Osteocyte (in vitro differentiated cells): ENCODE measurements at places on chromosomes 16 and 17. TPM values are rescaled to one million over a fixed set of nuclear protein-coding genes. Genes with fewer than 3 reads are reported as not detected.
A peak's percentile ranks its signal among the peaks of the same experiment; 100 is the strongest.

DNA sequence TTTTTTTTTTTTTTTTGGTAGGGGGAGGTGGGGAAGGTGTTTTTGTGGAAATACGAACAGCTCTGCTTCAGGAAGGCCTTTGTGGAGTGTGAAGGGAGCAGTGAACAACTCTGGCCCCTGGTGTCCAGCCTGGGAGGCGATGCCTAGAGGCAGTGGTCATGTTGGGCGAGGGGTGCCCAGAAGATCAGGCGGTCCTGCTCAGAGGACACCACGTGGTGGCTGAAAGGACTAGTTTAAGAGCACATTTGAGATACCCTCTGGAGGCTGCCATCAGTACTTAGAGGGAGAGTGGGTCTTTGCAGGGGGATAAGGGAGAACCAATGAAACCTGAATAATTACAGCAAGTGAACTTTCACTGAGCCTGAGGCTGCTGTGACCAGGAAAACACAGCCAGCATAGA, 40.1 kb upstream of the RHOT1 start:
- peaks cover 12% of the 10 kb centered on the region for H3K27me3 ChIP-seq
- peaks cover 2% of the 10 kb centered on the region for H3K4me1 ChIP-seq
- no peaks in the 10 kb centered on the region for H3K36me3 ChIP-seq

- no peaks in the 10 kb centered on the region for H3K27me3 ChIP-seq
- H3K4me1 ChIP-seq, result peaks cover 26% of the 10 kb centered on the region
- no peak overlapping the region for H3K27ac ChIP-seq
- peak; percentile 84 for DNase-seq
- H3K4me3 ChIP-seq, result no peak overlapping the region
Observed at GRCh38 chr17:81715107-81715871, 3.2 kb downstream of the SLC25A10 start.

DNA sequence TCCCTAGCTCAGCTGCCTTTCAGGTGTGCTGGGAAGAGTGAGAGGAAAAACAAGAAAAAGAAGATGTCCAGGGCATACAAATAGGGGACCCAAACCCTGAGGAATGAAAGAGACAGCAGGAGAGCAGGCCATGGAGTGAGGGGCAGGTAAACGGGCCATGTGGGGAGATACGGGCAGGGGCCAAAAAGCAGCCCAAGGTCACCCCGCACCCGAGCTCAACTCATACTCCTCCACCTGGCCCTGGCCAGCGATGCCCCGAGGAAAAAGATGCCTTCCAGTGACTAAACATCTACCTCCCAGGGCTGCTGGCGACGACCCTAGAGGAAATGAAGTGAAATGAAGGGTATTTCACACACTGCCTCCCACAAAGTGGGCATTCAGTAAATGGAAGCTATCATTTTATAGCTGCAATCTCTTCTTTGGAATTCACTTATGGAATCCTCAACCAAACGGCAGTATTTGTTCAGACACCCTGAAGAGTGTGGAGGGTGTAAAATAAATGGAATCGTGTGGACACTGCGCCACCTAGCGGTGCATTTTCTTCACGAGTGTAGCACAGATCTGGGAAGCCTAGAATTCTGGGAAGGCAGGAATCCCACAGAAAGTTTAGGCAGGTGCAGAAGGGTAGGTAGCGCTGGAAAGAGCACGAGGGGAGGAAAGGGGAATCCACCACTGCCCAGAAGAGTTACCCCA, 14.9 kb downstream of the ELAC2 start:
- DNase-seq, result peak; percentile 90
- no peaks in the 10 kb centered on the region for H3K4me1 ChIP-seq
- H3K27me3 ChIP-seq, result no peaks in the 10 kb centered on the region
- peaks cover 24% of the 10 kb centered on the region for H3K36me3 ChIP-seq

DNA sequence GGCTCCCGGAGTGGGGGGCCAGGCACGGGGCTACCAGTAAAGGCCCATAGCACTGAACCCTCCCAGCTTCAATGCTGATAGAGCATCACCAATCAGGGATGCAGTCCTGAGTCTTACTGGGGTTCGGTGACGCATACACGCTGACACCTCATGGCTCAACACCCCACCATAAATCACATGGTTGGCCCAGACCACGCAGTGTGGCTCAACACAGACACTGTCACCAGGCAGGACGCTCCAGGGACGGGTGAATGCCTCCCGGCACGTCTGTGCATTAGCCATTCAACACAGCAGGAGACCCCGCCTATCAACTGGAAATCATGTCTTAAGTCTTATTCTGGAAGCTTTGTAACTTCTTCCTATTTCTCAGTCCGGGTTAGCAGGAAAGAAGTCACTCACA, 35.0 kb downstream of the NECAB2 start:
- no peaks in the 10 kb centered on the region for H3K4me1 ChIP-seq
- peaks cover 16% of the 10 kb centered on the region for H3K27me3 ChIP-seq
- no peaks in the 10 kb centered on the region for H3K36me3 ChIP-seq
- H3K4me3 ChIP-seq, result no peak overlapping the region
- no peak overlapping the region for H3K27ac ChIP-seq

The MSLN gene
- total RNA-seq, result 0.19 and 0.21 TPM in 2 replicates

The WNK4 gene
- 0.16 TPM in 2 replicates for total RNA-seq

The DBNDD1 gene
- total RNA-seq, result 0.78 and 1.3 TPM in 2 replicates

DNA sequence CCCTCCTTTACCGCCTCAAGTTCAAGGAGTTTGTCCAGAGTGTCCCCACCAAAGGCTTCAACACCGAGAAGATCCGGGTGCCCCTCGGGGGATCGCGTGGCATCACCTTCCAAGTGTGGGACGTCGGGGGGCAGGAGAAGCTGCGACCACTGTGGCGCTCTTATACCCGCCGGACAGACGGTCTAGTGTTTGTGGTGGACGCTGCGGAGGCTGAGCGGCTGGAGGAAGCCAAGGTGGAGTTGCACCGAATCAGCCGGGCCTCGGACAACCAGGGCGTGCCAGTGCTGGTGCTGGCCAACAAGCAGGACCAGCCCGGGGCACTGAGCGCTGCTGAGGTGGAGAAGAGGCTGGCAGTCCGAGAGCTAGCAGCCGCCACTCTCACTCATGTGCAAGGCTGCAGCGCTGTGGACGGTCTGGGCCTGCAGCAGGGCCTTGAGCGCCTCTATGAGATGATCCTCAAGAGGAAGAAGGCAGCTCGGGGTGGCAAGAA, 1.1 kb downstream of the ARL4D start:
- no peak for DNase-seq
- H3K36me3 ChIP-seq, result peaks cover 5% of the 10 kb centered on the region
- H3K27me3 ChIP-seq, result no peaks in the 10 kb centered on the region
- peak overlapping the region; percentile 96 for H3K27ac ChIP-seq

- H3K4me3 ChIP-seq, result no peak overlapping the region
- no peaks in the 10 kb centered on the region for H3K27me3 ChIP-seq
- no peak overlapping the region for H3K27ac ChIP-seq
- peaks cover 5% of the 10 kb centered on the region for H3K4me1 ChIP-seq
- peaks cover 53% of the 10 kb centered on the region for H3K36me3 ChIP-seq
Observed at GRCh38 chr16:8893976-8894690, 12.0 kb downstream of the LITAFD start.

GRCh38 chr17:30209930-30210329, 25.6 kb downstream of the SLC6A4 start:
- DNase-seq, result no peak
- H3K27me3 ChIP-seq, result peaks cover 9% of the 10 kb centered on the region

GRCh38 chr16:35754391-35755369, 2295.3 kb downstream of the TP53TG3F start:
- no peaks in the 10 kb centered on the region for H3K4me1 ChIP-seq
- no peaks in the 10 kb centered on the region for H3K36me3 ChIP-seq
- H3K27ac ChIP-seq, result no peak overlapping the region
- peak; percentile 80 for DNase-seq

DNA sequence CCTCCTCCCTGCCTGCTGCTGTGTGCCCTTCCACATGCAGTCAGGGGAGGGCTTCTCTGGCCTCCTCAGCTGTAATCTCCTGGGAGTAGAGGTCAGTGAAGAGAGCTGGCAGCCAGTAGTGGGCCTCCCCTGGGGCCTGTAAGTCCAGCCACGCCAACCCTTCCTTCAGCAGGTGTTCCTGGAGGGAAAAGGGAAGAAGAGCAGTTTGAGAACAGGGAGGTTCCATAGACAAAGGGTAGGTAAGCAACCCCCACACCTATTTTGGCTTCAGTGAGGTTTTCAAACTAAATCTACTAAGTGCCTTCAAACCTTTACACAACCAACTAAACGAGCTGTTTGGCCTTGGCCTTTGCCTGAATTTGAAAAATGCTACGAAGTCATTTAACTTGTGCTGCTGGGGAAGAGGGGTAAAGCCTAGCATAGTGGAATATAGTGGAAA, 14.2 kb downstream of the SNF8 start:
- H3K36me3 ChIP-seq, result peaks cover 55% of the 10 kb centered on the region
- H3K4me1 ChIP-seq, result peaks cover 11% of the 10 kb centered on the region
- H3K27me3 ChIP-seq, result no peaks in the 10 kb centered on the region
- no peak for DNase-seq

DNA sequence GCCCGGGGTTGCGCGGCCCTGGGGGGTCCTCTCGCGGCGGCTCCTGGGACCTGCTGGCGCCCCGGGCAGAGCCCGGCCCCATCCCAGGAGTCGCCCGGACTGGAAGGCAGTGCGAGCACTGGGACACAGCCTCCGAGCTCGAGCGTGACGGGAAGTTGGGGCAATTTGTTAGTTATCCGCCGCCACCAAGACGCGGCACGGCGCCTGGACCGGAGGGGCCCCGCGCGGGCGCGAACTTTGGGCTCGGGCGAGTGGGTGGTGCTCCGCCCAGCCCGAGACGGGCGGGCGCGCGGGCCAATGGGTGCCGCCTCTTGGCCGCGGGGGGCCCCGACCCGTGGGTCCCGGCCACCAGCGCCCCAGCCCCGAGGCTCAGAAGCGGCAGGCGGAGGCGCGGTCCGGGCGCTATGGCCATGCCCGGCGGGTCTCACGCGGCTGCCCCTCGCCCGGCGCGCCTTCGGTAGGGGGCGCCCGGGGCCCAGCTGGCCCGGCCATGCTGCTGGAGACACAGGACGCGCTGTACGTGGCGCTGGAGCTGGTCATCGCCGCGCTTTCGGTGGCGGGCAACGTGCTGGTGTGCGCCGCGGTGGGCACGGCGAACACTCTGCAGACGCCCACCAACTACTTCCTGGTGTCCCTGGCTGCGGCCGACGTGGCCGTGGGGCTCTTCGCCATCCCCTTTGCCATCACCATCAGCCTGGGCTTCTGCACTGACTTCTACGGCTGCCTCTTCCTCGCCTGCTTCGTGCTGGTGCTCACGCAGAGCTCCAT, at the start of gene ADORA2B:
Gene ADORA2B (plus strand): TSS at position 372 of the 768 bp plus-strand sequence. CDS start 119 bp downstream, at position 491.
- H3K27ac ChIP-seq, result peak within 1 kb of the TSS; percentile 77
- peaks cover 2% of the 10 kb centered on the region for H3K36me3 ChIP-seq
- H3K4me3 ChIP-seq, result peak within 1 kb of the TSS; percentile 76

DNA sequence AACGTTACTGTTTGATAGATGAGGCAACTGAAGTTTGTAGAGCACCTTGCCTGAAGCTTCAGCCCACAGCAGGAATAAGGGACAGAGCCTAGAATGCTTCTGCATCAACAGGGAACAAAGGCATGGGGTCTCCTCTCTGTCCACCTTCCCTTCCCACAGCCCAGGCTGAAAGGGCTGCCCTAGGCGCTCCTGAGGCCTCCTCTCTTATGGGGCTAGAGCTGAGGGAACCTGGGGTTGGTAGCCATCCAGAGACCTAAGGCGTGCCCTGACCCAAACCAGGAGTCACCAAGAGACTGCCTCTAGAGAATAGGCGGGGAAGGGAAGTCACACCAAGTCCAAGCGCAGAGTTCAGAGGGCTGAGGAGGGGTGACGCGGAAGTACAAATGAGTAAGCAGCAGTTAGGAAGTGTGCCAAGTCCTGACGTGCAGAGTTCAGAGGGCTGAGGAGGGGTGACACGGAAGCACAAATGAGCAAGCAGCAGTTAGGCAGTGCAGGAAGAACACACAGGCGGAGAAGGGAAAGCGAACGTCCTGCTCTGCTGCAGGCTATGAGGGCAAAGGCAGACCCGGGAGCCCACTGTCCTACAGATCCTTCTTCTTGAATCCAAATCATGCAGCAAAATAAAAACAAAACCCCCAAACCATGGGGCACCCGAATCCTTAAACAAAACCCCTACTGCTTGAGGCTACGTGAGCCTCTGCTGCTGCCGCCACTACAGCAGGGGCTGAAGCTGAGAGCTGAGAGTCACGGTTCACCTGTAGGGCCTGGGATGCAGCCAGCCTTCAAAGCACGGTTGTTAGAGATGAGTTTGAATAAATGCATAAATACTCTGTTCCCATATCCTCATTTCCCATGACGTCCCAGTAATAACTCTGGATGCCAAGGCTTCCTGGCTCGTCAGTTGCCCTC, 2.7 kb upstream of the SPG7 start:
- peaks cover 38% of the 10 kb centered on the region for H3K4me1 ChIP-seq
- no peak for DNase-seq
- peaks cover under 1% of the 10 kb centered on the region for H3K36me3 ChIP-seq
- no peaks in the 10 kb centered on the region for H3K27me3 ChIP-seq
- H3K27ac ChIP-seq, result peak overlapping the region; percentile 70

GRCh38 chr16:71627731-71628181, 1.8 kb downstream of the MARVELD3 start:
- peaks cover 2% of the 10 kb centered on the region for H3K27me3 ChIP-seq
- H3K36me3 ChIP-seq, result no peaks in the 10 kb centered on the region
- no peak overlapping the region for H3K27ac ChIP-seq
- H3K4me1 ChIP-seq, result peaks cover 15% of the 10 kb centered on the region
- no peak for DNase-seq

DNA sequence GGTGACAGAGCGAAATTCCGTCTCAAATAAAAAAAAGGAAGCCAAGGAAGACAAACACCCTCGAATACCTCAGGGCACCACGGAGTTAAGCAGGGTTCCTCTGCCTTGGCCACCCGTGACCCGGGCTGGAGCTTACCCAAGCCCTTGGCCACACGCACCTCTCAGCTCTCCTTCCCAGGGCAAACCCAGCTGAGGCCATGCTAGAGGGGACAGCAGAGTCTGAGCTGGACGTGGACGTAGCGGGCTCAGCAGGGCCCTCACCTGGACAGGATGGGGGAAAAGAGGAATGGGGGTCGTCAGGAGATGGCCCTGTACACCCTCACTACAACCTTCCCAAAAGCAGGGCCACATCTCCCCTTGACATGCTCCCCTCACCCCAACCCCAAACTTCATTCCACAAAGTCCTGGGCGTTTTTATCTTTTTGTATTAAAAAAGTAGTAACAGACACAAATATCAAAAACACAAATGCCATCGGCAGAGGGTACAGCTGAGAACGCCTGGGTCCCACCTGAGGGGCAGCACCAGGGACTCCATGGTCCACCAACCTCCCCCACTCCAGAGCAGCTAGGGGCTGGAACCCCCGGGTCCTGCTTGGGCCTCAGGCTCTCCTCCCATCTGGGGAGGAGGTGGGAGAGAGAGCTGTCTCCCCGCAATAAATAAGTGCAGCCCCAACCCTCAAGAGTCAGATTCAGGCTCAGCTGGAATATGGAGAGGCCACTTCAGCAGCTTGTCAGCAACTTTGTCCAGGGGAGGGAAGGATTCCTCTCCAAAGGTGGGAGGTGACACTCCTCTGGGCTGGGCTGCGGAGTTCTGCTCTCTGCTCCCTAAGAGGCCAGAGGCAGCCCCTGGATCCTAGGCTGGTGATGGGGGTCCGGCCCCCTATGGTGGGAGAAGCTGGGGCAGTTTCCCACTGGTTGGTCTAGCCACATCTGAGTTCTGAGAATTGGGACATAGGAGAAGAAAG, 11.9 kb downstream of the PER1 start:
- H3K36me3 ChIP-seq, result peaks cover 28% of the 10 kb centered on the region
- DNase-seq, result no peak
- H3K4me1 ChIP-seq, result peaks cover 4% of the 10 kb centered on the region

GRCh38 chr16:20001856-20002707, 71.6 kb downstream of the GPR139 start:
- H3K27ac ChIP-seq, result no peak overlapping the region
- no peaks in the 10 kb centered on the region for H3K4me1 ChIP-seq
- no peak overlapping the region for H3K4me3 ChIP-seq
- H3K27me3 ChIP-seq, result no peaks in the 10 kb centered on the region

The HNF1B gene
- total RNA-seq, result 7.3 and 8.1 TPM in 2 replicates
